ENCODE measurements at places on chromosomes 5 and 9.
A peak's percentile ranks its signal among the peaks of the same experiment; 100 is the strongest.

DNA sequence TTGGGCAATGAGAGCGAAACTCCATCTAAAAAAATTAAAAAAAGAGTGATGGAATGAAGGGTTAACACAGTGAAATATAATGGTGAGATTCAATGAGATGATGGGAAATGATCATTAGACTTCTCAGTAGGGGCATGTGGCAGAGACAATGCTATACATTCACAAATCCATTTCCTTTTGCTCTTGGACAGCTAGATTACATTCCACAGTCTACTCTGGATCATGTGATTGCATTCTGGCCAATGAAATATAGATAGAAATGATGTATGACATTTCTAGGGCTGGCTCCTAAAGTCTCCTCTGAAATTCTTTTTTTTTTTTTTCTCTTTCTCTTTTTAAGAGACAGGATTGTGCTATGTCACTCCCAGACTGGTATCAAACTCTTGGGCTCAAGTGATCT is 3.8 kb upstream of the GALT start:
- no peaks in the 10 kb centered on the region for H3K27me3 ChIP-seq
- H3K4me1 ChIP-seq: peaks cover 30% of the 10 kb centered on the region
- peaks cover under 1% of the 10 kb centered on the region for H3K36me3 ChIP-seq

- no peaks in the 10 kb centered on the region for H3K27me3 ChIP-seq
- H3K4me3 ChIP-seq: no peak overlapping the region
- no peaks in the 10 kb centered on the region for H3K36me3 ChIP-seq
Measured at GRCh38 chr5:167050568-167051401, 1240.7 kb upstream of the WWC1 start.

GRCh38 chr5:67901814-67902496 is 313.6 kb upstream of the PIK3R1 start:
- peaks cover 1% of the 10 kb centered on the region for H3K27me3 ChIP-seq
- no peaks in the 10 kb centered on the region for H3K4me1 ChIP-seq
- H3K27ac ChIP-seq: no peak overlapping the region
- DNase-seq: no peak
- no peaks in the 10 kb centered on the region for H3K36me3 ChIP-seq

DNA sequence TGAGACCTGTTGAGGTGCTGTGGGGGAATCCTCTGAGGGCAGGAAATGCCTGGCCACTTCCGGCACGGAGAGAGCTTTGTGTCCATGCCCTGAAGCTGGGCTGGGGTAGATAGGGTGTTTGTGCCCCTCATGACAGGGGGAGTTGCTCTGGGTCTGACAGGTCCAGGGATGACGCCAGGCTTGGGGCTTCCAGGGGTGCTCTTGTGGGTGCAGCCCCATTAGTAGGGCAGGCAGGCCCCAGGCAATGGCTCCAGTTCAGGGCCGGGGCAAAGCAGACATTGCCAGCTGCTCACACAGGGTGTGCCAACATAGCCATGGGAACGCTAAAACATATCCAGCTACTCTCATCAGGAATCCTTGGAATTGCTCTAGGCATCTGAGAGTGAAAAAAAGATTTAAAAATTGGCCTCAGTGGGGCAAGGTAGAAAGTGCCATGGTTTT is 21.1 kb downstream of the PITX1 start:
- no peaks in the 10 kb centered on the region for H3K4me1 ChIP-seq
- no peaks in the 10 kb centered on the region for H3K36me3 ChIP-seq
- no peak overlapping the region for H3K4me3 ChIP-seq
- H3K27me3 ChIP-seq: no peaks in the 10 kb centered on the region

DNA sequence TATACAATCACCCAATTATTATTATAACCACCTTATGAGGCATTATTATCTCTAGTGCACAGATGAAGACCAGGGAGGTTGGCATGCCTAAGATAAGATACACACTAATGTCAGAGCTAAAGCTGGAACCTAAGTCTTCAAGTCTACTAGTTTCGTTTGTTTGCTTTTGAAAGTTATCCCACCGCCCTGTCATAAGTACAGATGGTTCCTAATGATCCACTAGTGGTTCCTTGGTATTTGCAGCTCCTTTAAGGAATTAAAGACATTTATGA is 14.1 kb downstream of the NDUFA8 start:
- no peak for DNase-seq
- no peak overlapping the region for H3K27ac ChIP-seq
- no peaks in the 10 kb centered on the region for H3K27me3 ChIP-seq

- H3K36me3 ChIP-seq: no peaks in the 10 kb centered on the region
- H3K27ac ChIP-seq: no peak overlapping the region
- H3K4me1 ChIP-seq: peaks cover 1% of the 10 kb centered on the region
- DNase-seq: no peak
- no peak overlapping the region for H3K4me3 ChIP-seq
- peaks cover 8% of the 10 kb centered on the region for H3K27me3 ChIP-seq
Measured at GRCh38 chr5:123300266-123300665, 122.9 kb downstream of the CEP120 start.

DNA sequence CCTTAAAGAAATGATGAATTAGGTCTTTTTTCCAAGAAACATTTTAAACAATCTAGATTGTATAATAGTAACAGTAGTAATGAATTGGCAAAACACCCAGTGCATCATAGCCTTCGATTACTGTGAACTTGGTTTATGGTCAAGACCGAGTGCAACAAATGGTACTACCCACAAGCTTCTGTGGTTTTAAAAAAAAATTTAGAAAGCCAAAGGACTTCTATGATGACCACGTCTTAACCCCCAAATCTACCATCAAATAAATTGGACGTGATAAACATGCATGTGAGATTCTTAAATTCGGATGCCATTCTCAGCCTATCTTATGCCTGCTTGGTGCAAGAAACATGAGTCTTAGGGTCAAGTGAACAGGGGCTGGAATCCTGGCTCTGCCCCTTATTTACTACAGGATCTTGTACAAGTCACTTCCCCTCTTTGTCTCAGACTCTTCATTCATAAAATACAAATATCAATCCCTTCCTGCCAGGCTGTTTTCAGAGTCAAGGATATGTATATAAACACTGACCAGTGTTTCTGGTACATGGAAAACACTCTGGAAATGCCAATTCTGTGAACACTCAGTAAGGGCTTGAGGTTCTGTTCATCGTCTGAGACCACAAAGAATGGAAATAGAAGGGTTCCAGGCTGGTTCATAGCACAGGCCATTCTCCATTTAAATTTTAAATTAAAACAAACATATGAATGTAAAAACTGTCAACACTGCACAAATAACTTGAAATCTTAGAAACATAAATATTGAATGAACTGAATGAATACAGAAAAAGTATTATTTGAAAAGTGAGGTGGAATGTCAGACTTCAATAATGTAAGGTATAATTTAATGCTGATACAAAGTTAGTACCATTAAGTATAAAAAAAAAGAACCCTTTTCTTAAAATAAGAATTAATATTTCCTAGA is 107.8 kb downstream of the NR6A1 start:
- no peak for DNase-seq
- peaks cover 28% of the 10 kb centered on the region for H3K4me1 ChIP-seq
- H3K36me3 ChIP-seq: no peaks in the 10 kb centered on the region
- H3K27me3 ChIP-seq: peaks cover 2% of the 10 kb centered on the region
- no peak overlapping the region for H3K4me3 ChIP-seq

GRCh38 chr9:4301971-4302427 is 2.1 kb upstream of the GLIS3 start:
- peaks cover 24% of the 10 kb centered on the region for H3K27me3 ChIP-seq
- peaks cover 84% of the 10 kb centered on the region for H3K4me1 ChIP-seq
- DNase-seq: peak; percentile 20
- H3K4me3 ChIP-seq: no peak overlapping the region

All from activated naive CD8-positive, alpha-beta T cell treated with anti-CD3 and anti-CD28 coated beads, Interleukin-2, amount 50 U/mL, for 24 hours (primary cell).